ENCODE measurements at places on chromosomes 3 and 15. TPM values are rescaled to one million over a fixed set of nuclear protein-coding genes. Genes with fewer than 3 reads are reported as not detected.

DNA sequence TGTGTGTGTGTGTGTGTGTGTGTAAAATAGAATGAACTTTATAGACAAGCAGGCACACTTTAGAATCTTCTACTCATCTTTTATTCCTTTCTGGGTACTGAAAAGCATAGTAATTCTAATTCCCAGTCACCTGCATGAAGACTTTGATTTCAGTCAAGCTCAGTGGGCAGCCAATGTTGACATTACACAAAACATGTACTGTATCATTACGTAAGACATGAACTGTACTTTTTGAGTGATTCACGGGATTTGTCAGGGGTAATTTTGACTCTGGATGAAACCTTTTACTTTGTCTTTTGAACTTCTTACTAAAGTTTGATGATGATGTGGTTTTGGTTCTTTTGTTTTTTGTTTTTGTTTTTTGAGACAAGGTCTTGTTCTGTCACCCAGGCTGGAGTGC, 38.8 kb downstream of the PTPRG start:
- no peak for DNase-seq

- DNase-seq, result no peak
Measured at GRCh38 chr15:80333261-80333660, 70.9 kb upstream of the ARNT2 start.

DNA sequence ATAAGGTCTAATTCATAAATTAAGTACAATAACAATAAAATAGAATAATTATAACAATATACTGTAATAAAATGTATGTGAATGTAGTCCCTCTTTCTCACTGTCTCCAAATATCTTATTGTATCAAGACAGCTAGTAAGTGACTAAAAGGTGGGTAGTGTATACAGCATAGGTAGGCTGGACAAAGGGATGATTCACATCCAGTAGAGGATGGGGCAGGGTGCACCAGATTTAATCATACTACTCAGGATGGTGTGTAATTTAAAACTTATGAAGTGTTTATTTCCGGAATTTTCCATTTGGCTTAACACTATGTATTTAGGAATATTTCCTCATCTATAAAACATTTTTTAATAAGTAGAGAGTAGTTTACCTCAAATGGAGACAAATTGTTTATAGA, 876.1 kb upstream of the CADM2 start:
- DNase-seq, result no peak

- DNase-seq, result no peak
Measured at GRCh38 chr3:13053420-13053819, 19.8 kb downstream of the IQSEC1 start.

DNA sequence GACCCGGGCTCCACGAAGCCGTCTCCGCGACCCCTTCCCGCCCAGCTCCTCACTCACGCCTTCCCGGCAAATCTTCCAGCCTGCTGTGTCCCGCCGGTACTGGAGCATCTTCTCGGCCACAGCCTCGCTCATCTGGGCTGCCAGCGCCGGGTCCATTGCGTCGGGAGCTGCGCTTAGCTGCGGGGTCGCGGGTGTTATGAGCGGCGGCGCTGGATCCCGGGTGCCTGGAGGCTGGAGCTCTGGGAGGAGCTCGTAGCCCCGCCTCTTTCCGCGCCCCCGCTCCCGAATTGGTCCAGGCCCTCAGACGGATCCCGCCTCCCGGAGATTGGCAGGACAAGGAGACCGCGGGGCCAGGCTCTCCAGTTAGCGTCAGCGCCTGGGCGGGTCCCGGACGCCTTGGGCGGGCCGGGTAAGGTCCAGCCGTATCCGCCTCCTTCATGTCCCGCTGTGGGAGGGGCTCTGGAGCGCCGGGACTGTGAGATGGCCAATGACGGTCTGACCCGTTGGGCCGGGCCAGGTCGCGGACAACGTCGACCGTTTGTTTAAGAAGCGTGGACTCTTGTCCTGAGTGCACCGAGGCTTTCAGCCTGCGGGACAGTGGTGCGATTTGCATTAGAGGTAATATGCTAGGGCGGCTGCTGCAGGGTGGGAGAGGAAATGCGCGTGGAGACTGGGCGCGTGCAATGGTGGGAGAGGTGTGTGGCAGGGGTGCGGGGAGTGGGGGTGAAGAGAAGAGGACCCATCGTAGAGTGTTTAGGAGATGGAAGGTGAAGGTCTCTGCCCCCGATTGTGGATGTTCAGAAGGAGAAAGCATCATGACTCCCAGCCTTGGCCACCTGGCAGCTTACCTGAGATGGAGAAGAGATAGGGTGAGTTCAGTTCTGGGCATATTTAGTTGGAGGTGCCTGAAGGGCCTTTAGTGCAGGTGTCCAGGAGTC, at the start of gene STARD5:
TSS of gene STARD5 (minus strand) at position 198 of the 938 bp plus-strand sequence. CDS start at position 156, 42 bp downstream.
- peak; percentile 97 for DNase-seq

DNA sequence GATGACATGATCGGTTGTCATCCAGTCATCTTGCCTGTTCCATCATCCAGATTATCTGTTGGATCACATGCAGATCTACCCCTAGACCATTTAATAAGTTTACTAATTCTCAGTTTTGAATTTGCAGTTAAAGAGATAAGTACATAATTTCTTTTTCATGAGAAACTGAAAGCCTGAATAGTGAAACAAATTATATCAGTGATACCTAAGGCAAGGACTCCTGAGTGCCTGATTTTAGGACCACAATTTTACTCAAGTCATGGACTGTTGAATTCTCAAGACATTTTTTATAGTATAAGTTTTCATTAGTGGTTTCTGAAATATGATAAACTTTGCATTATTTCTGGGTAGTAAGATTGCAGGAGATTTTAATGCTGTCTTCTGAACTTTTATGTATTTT, 13.2 kb downstream of the SIDT1 start:
- DNase-seq, result no peak

GRCh38 chr15:74243431-74243830, 7.3 kb downstream of the CCDC33 start:
- no peak for DNase-seq

- peak; percentile 77 for DNase-seq
Measured at GRCh38 chr3:172666873-172667694, 43.8 kb downstream of the NCEH1 start.

The TERC gene
- total RNA-seq, result 125 TPM

The RNF168 gene
- 24.3 TPM for total RNA-seq

The THPO gene
- total RNA-seq, result 0.73 TPM

The ADAMTS17 gene
- 8.0 TPM for total RNA-seq

The ARHGEF26 gene
- total RNA-seq, result 19.8 TPM

Data from breast epithelium (tissue), 4 donors.